Stimulated activated CD8-positive, alpha-beta memory T cell treated with anti-CD3 and anti-CD28 coated beads, Interleukin-4, amount 100 ng/mL, for 4 hours (primary cell): ENCODE measurements at places on chromosomes 7 and 10.

GRCh38 chr7:87213811-87214210 lies 5.7 kb downstream of the TMEM243 start:
- DNase-seq = no peak

DNA sequence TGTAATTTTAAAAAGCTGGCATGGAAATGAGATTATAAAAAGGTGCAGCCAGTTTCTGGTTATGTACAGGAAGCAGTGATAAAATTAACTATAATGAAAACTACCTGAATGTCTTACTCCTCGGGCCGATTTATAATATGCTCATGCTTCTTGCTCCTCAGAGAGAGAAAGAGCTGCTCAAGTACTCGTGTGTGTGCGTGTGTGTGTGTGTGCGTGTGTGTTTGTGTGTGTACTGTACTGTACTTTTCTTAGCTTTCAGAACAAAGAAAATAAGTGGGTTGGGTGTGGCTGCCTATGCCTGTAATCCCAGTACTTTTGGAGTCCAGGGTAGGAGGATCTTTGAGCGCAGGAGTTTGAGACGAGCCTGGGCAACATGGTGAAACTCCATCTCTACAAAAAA lies 96.6 kb upstream of the NMT2 start:
- DNase-seq = no peak

DNA sequence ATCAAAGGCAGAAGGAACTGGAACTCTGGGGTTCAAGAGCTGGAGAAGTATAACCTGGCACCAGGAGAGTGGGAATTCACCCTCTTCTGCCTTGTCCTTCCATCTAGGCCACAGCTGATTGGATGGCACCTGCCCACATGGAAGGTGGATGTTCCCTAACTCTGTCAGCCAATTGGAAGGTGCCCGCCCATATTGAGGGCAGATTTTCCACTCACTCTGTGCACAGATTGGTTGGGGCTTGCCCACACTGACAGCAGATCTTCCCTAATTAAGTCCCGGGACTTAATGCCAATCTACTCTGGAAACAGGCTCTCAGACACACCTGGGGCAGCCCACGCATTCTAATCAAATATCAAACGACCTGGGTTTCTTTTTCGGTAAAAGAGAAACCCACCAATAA lies 1142.3 kb upstream of the CELF2 start:
- DNase-seq = no peak

DNA sequence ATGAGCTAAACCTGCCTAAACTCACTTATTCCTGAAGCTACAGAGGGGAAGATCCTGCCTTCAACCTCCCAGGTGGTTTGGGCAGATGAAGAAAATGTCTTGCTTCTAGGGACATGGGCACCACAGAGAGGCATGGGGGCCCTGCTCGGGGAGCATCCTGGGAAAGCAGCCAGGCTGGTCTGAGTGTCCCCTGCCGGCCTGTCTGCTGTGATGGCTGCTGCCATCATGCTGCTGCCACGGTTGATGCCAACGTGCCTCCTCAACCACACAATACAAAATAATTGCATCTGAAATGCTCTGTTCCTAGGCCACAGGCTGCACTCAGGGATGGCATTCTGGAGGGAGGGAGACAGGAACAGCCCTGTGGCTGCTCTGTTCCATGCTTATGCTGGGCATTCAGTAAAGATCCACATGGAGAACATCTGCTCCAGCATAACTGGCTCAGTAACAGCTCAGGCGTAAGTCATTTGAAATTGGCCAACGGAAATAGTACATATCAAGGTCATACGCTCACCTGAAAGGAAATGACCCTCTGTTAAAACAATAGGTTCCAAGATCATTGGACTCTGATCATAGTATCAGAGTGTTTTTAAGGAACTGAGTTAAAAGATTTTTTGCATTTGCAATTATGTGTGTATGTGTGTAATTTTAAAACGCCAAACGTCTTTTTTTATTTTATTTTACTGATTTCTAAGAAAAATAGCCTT lies 299.0 kb downstream of the TNS3 start:
- DNase-seq = no peak

DNA sequence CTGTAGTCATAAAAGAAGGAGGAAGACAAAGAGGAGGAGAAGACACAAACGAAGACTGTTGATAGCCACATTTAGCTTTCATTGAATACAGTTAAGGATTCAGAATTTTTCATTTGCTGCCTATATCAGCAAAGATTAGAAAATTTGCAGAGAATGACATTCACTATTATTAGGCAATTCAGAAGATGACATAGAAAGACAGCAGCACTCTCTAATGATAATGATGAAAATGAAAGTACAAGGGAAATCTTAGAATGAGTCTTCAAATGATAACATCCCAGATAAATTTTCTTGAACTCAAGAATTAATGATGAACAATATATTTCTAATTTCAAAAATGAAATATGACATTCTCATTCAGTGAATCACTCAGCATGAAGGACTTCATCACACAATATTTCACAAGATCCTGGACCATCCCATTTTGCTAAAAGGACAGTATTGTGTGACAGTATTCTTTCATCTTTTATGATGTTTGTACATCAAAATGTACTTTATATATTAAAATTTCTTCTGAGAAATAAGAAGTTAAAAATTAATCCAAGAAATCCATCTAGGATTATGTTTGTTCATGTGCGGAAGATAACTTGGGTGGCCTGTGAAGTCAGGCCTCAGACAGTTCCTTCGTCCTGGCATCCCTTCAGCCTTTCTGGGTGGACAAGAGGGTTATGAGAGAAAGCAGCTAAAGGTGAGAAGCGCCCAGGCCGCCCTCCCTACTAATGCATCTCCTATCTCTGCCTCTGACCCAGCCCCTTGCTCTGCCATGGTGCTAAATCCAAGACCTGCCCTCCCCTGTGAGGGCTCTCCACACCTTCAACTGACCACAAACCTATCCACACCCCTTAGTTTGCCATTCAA lies 47.4 kb upstream of the CAMK2B start:
- no peak for DNase-seq

- DNase-seq = no peak
These were observed 15.2 kb downstream of the PALD1 start for GRCh38 chr10:70493660-70494234.

GRCh38 chr7:148245381-148245780 lies 345.2 kb upstream of the C7orf33 start:
- no peak for DNase-seq

- DNase-seq = no peak
These were observed 281.6 kb downstream of the AGMO start for GRCh38 chr7:15280078-15280733.
